Caki2 (cell line): ENCODE measurements at places on chromosomes 12 and 14.

DNA sequence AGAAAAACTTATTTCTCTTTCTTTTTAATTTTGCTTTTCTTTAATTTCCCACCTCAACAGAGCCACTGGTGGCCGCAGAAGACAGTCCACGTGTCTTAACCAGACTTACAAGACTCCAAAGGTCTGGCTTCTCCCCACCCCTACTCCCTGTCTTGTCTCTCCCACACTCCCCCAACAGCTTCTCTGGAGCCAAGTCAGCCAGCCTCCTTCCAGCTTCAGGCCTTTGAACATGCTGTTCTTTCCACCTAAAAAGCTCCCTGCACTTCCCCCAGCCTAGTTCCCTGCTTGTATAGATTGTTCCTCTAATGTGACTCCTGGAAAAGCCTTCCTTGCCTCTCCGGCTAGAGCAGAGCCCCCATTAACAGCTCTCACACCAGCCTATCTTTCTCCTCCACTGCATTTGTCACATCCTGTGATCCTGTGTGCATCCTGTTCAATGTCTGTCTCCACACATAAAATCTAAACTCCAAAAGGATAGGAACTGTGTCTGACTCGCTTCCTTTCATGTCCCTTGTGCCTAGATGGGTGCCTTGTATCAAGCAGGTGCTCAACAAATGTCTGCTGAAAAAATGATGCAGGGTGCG is 7.8 kb upstream of the DYNLL1 start:
- DNase-seq, result no peak

- no peak for DNase-seq
Measured at GRCh38 chr14:51677266-51677665, 25.6 kb downstream of the FRMD6 start.

DNA sequence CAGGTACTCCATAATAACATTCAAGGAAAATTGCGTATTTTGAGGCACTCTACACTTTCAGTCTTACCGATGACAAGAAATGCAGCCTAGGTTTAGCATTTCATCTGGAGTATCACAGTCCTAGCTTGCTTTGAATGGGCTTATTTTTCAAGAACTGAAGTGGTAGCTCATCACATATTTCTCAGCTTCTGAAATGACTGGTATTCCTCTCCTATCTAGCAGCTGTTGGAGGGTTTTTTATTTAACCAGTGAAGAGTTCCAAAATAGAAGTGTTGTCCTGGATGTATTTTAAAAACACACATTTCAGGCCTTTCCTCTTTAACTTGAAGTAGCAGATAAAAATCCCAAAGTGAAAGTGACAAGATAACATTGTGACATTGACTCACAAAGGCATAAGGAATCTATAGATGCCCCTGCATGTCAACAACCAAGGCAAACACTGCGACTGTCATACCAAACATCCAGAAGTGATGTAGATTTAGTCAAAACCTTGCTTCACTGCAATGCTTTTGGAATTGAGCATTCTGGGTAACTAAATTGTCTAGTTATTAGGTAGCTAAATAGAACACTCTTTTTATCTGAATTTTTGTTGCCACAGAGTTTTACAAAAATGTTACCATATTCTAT is 182.2 kb upstream of the FBXO33 start:
- no peak for DNase-seq

GRCh38 chr12:43338848-43339526 is 213.0 kb downstream of the ADAMTS20 start:
- DNase-seq, result peak; percentile 74
